GM12892 (cell line): ENCODE measurements at places on chromosomes 5 and 9.

GRCh38 chr5:165781738-165782137 is 2276.3 kb downstream of the MAT2B start:
- DNase-seq: no peak

DNA sequence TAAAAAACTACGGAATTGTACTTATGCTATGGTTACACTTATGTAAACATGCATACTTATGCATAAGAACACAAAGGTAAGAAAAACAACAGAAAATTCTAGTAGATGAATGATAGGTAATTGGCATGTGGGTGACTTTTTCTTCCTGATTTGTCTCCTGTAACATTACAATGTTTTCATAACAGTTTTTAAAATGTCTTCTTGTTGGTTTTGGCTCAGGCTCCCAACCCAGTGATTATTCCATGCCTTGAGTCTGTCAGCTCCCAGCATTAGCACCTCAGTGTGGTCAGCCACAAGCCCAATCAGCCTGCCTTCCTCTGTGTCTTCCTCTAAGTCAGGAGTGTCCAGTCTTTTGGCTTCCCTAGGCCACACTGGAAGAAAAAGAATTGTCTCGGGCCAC is 7.9 kb upstream of the FOXE1 start:
- no peak for DNase-seq

DNA sequence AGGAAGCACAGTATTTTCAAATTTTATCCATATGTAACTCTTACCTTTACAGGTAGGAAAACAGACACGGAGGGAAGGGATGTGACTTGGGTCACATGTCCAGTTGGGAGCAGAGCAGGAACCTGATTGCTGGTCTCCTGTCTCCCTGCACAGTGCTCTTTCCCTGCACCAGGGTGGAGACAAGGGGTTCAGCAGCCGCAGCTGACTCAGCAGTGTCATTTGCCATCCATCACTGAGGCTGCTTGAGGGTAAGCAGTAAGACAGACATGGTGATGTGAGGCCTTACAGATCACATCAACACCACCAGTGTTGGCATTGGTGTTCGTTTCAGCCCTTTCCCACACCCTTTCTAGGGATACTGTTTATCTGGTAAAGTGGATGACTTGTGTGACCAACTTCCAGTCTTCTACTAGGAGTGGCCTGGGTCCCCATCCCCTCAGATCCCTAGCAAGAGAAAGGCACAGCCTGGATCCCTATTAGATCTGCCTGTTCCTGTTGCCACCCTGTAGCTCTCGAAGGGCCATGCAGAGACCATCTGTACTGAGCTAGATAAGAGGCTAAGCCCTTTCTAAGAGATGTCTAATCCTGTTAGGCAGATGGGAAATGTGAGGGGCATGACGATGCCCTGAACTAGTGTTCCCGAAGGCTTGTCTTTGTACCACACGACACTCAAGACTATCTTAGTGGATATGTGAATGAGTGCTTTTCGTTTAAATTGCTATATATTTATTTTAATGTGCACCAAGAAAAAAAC is 29.1 kb downstream of the FRMPD1 start:
- no peak for DNase-seq

- no peak for DNase-seq
Observed at GRCh38 chr9:112094948-112095681, 80.0 kb downstream of the SUSD1 start.

DNA sequence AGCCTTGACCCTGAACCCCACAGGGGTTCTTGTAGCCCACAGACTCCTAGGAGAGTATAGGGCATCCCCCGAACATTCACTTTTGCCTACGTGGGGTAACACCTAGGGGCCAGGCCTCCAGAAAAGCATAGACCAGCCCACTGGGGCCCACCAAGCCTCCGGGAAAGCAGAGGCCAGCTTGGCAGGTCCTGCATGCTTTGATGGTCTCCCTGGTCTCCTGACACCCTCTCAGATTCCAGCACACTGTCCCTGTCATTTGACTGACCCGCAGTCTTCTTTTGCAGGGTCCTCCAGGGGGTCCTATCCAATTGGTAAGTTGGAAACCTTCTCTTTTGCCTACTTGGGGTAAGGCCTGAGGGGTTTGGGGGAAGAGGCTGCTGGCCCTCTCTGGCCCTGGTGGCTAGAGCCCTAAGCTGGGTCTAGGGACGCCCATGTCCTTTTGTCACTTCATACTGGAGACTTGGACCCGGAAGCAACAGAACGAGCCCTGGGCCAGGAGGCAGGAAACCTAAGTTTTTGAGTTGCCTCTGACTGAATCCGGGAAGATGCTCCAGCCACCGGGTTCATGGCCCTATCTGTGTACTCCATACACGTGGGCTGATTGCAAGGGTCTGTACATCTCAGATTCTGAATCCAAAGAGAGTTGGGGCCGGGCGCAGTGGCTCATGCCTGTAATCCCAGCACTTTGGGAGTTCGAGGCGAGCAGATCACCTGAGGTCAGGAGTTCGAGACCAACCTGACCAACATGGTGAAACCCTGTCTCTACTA is 20.9 kb upstream of the ORM1 start:
- no peak for DNase-seq

DNA sequence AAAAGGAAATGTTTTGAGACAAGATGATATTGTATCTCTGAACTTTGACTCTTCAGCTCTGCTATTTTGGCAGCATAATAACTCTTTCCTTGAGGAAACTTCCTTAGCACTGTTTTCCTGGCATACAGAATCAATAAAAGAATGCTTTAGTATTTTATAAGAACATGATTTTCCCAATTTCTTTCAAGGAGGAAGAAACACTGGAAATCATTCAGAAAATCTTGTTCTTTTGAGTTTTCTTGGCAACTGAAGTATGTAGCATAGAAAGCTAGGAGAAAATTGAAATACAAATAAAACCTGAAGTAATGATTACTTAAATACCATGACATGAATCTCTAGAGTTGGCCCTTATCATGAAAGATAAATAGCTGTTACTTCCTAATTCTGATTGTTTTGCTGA is 461.4 kb upstream of the ZNF608 start:
- no peak for DNase-seq

DNA sequence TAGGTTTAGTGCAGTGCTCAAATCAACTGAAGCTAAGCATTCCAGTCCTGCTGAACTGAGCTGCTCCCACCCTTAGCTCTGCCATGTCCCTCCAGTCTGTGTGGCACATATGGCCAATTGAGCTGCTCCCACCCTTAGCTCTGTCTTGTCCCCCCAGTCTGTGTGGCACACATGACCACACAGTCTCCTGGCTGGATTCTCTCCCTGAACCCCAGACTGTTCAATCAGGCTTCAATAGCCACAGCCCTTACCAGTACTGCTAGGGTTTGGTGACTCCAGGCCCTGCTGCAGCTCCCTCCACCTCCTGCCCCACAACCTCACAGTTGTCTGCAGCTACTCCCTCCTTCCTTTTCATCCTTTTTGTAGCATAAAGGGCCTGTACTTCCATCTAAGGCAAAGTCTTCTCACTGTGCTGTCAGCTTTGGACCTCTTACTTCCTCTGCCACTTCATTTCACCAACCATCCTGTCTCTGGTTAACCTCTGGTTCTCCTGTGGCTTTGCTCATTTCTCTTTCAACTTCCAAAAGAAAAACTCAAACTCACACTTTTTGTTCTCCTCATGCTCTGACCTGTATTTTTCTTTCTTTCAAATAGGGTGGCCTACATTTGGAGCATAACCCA is 50.8 kb downstream of the ADAMTS12 start:
- no peak for DNase-seq

- no peak for DNase-seq
Observed at GRCh38 chr5:1058083-1058945, 49.7 kb downstream of the NKD2 start.
